ENCODE measurements at places on chromosomes 7 and 10.
A peak's percentile ranks its signal among the peaks of the same experiment; 100 is the strongest.

GRCh38 chr7:149126662-149127266, 640 bp upstream of the ZNF425 start:
- peak; percentile 46 for DNase-seq

- DNase-seq, result no peak
Observed at GRCh38 chr7:75889826-75890225, 11.0 kb downstream of the RHBDD2 start.

GRCh38 chr7:14020339-14020900, 31.0 kb upstream of the ETV1 start:
- DNase-seq, result no peak

- no peak for DNase-seq
Observed at GRCh38 chr7:76040126-76040525, 7.7 kb downstream of the STYXL1 start.

DNA sequence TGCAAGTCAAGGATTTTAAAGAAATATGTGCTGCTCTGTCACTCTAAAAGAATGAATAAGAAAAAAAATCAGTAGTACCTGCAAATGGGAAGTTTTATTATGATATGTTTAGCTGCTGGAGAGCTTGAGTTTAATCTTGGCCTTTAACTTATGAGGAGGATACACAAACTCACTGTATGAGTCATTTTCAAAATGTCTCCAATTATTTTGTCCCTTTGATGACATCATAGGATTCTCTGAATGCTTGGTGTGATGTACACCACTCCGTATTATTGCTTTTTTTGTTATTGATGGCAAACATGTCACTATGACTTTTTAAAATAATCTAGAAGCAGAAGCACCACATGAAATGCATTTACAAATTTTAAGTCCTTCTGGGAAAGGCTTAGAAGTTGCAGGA, 125.8 kb downstream of the RALA start:
- DNase-seq, result no peak
